ENCODE measurements at places on chromosomes 6 and 20.
A peak's percentile ranks its signal among the peaks of the same experiment; 100 is the strongest.

DNA sequence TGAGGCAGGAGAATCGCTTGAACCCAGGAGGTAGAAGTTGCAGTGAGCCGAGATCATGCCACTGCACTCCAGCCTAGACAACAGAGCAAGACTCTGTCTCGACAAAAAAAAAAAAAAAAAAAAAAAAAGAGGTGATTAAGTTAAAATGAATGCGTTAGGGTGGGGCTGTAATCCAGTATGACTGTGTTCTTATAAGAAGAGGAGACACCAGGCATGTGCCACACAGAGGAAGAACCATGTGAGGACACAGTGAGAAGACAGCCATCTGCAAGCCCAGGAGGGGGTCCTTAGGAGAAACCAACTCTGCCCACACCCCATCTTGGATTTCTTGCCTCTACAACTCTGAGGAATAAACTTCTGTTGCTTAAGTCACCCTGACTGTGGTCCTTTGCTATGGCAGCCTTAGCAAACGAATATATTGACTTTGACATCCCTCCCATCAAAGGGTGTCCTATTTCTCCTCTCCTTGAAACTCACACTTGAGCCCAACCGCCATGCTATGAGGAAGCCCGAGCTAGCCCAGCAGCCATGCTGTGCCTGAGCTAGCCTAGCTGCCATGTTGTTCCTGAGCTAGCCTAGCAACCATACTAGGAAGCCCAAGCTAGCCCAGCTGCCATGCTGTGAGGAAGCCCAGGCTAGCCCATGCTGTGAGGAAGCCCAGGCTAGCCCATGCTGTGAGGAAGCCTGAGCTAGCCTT, 15.8 kb upstream of the PPP1R16B start:
- DNase-seq, result no peak

GRCh38 chr20:6142348-6142993, 19.6 kb upstream of the FERMT1 start:
- DNase-seq, result no peak

- no peak for DNase-seq
These were observed 216.6 kb upstream of the HS3ST5 start for GRCh38 chr6:114559419-114559818.

- no peak for DNase-seq
These were observed 880.4 kb downstream of the HACE1 start for GRCh38 chr6:103979308-103979707.

DNA sequence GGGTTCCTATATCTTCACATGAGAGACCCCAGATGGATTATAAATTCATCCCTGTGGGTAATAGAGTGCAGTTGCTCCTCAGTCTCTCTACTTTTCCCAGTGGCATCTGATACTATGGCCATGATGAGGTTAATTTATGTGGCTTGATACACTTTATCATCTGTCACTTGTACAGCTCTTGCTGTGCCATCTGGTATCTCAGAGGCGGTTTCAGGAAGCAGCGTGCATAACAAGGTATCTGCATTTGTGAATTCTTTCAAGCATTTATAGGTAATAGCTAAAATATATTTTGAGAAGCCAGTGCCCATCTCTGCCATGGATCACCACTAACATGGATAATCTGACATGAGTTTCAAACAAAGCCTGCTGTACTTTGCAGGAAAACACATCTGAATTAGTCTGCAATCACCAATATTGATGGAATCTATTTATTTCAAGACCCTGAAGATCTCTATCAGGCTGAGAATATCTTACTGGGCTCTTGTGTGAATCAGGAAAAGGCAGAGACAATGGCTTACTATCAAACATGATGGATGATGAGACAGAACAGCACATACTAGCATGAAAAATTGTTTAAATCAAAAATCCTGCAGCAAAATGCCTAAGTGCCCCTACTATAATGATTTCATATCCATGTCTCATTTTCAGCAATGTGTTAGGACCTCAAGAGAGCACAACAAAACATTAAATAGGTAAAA, 548.7 kb upstream of the MAP3K7 start:
- no peak for DNase-seq

DNA sequence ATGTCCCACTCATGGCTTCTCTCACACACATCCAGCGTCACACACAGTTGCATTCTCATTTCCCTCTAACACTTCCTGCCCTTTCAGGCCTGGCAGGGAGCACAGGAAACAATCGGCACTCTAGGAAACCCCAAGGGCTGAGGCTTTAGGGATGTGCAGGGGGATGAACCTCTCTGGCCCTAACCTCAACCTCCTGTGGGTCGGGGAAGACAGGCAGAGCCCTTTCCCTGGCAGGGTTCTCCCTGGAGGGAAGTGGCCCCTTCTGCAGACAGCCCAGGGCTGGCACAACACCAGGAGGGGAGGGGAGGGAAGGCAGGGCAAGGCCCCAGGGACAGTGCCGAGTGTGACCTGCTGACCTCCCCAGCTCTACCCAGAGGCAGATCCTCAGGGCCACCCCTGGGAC, 2.7 kb downstream of the TEAD3 start:
- no peak for DNase-seq

GRCh38 chr6:164078532-164079274, 664.2 kb downstream of the QKI start:
- DNase-seq, result no peak

DNA sequence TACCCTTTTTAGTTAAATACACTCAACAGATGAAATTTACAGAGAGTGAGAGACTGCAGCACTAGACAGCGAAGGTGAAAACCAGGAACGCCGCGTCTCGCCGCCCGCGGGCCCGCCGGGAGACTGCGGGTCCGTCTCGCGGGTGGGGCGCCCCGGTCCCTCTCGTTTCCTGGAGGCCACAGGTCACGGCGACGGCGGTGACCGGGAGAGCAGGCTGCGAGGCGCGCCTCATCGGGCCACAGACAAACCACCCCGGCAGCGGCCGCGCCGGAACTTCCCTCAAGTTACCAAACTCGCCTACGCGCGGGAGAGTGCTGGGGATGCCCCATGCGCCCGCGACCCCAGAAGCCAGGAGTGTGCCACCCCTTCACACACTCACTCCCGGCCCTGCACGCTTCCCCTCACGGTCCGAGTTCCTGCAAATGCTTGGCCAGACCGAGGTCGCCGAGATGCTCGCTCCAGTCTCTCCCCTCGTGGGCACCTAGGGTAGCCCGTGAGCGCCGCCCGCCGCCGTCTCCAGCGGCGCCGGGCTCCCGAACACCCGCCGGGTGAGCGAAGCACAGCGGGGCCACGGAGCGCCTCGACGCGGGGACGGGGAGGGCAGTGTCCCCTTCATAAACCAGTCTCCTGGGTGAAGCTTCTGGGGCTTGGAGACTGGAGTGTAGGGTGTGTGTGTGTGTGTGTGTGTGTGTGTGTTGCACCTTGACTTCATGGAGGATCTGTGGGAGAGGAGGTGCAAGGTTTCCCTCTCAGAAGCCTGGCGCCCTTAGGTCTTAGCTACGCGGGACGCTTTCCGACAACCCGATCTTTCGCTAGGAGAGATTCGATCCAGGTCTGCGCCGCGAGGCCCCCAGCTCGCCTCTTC, 1.4 kb downstream of the BACH2 start:
- DNase-seq, result peak; percentile 65

DNA sequence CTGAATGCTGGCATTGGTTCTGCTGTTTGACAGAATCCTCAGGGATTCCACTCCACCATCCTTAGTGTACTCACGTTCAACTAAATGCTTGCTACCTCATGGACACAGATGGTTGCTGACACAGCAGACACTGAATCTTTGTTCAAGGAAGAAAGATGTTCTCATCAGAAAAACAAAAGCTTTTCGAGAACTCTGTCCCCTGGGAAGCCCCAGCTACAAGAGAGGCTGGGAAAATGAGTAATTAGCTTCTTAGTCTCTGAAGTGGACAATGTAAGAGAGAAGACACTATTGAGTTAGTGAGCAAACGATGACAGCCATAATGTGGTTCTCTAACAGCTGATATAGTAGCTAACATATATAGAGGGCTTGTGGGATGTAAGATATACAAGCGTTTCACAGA, 30.9 kb upstream of the ENPP5 start:
- DNase-seq, result no peak

All from substantia nigra (tissue), 51 donors.